ENCODE measurements at places on chromosomes 1 and 21. TPM values are rescaled to one million over a fixed set of nuclear protein-coding genes. Genes with fewer than 3 reads are reported as not detected.

DNA sequence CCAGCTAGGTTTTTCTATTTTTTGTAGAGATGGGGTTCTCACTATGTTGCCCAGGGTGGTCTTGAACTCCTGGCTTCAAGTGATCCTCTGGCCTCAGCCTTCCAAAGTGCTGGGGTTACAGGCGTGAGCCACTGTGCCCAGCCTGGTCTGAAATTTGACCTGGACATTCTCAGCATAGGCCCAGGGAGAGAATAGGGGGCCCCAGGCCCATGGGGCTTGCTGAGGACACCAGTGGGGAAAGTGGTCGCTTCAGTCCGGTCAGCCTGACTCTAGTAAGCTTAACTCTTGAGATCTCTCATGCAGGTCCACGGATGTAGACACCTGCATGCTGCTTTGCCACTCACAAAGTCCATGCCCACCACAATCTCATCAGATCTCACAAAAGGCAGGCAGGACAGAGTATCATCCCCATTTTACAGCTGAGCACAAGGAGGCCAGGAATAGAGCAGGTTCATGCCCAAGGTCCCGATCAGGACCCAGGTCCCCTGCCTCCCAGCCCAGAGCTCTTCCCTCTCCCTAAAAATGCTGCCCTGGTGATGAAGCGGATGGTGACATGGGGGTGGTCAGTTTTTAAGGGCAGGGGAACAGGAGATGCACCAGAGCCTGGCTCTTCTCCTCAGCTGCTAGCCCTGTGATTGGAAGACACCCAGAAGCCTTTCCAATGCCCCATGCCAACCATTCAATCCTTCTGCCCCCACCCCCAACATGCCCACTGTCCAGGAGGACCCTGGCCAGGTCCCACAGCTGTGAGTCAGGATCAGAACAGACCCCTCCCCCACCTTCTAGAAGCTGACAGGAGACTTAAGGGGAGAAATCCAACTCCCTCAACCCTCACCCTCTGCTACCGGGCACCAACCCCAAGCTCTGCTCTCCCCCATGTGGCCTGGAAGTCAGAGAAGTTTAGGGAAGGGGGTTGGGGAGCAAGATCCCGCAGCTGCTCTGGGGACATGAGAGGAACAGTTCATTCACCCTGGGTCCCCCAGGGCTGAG lies 1.8 kb downstream of the FHL3 start:
- H3K4me1 ChIP-seq, result peaks cover 85% of the 10 kb centered on the region
- peak overlapping the region; percentile 36 for H3K4me3 ChIP-seq
- no peak for DNase-seq

GRCh38 chr1:220955116-220955515 lies 75.9 kb downstream of the HLX start:
- DNase-seq, result no peak
- H3K36me3 ChIP-seq, result no peaks in the 10 kb centered on the region
- H3K27me3 ChIP-seq, result no peaks in the 10 kb centered on the region
- H3K4me3 ChIP-seq, result no peak overlapping the region
- H3K4me1 ChIP-seq, result no peaks in the 10 kb centered on the region

DNA sequence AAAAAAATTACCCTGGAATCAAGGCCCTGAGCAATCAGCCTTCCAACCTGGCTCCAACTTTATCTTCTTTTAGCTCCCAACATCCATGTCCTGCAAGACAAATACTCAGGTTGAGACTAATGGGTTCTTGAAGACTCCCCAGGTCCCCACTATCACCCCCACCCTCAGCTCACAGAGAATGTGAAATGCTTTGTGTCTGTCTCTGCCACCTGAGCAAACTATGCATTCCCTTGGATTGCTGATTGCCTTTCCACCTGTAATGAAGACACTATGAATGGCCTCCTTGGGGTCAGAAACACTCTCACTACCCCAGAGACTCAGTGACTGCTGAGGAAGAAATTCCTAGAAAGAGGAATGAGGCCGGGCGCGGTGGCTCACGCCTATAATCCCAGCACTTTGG lies 121.2 kb upstream of the GALNT2 start:
- no peaks in the 10 kb centered on the region for H3K27me3 ChIP-seq
- H3K27ac ChIP-seq, result no peak overlapping the region
- H3K4me3 ChIP-seq, result no peak overlapping the region
- H3K4me1 ChIP-seq, result no peaks in the 10 kb centered on the region
- H3K36me3 ChIP-seq, result no peaks in the 10 kb centered on the region

- no peak overlapping the region for H3K27ac ChIP-seq
- H3K27me3 ChIP-seq, result no peaks in the 10 kb centered on the region
- DNase-seq, result no peak
- H3K4me1 ChIP-seq, result peaks cover 11% of the 10 kb centered on the region
- H3K4me3 ChIP-seq, result no peak overlapping the region
- H3K36me3 ChIP-seq, result peaks cover 30% of the 10 kb centered on the region
These were observed 47.1 kb downstream of the MDM4 start for GRCh38 chr1:204563307-204563706.

DNA sequence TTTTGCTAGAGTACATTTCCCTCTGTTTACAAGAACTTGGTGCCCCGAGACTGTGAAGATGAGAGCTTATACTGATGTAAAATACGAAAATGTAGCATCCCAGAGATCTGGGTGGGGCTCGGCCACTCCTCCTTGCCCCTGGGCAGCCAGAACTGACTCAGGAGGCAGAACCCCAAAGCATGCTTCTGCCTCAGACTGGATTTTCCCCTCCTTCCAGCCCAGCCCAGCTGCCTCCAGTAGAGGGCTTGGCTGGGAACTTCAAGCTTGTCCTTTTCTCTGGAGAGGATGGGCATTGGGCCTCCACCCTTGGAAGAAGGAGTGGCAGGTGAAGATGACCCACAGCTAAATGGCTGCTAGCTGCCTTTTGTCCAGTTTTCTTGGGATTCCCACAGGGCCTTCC lies 24.3 kb upstream of the BTG2 start:
- H3K27ac ChIP-seq, result no peak overlapping the region
- H3K4me1 ChIP-seq, result peaks cover 37% of the 10 kb centered on the region
- H3K27me3 ChIP-seq, result no peaks in the 10 kb centered on the region
- no peak for DNase-seq

GRCh38 chr21:30233228-30234020 lies 17.5 kb upstream of the CLDN8 start:
- H3K4me1 ChIP-seq, result no peaks in the 10 kb centered on the region
- H3K36me3 ChIP-seq, result no peaks in the 10 kb centered on the region
- DNase-seq, result no peak
- H3K4me3 ChIP-seq, result no peak overlapping the region
- H3K27me3 ChIP-seq, result no peaks in the 10 kb centered on the region

- DNase-seq, result peak; percentile 93
- H3K36me3 ChIP-seq, result no peaks in the 10 kb centered on the region
- no peak overlapping the region for H3K4me3 ChIP-seq
- H3K27ac ChIP-seq, result peak overlapping the region; percentile 83
These were observed 8.0 kb upstream of the B4GALT3 start for GRCh38 chr1:161185282-161185682.

ST6GALNAC5 gene
- total RNA-seq, result not detected

RNU1-1 gene
- 3,038 TPM for total RNA-seq

DNA sequence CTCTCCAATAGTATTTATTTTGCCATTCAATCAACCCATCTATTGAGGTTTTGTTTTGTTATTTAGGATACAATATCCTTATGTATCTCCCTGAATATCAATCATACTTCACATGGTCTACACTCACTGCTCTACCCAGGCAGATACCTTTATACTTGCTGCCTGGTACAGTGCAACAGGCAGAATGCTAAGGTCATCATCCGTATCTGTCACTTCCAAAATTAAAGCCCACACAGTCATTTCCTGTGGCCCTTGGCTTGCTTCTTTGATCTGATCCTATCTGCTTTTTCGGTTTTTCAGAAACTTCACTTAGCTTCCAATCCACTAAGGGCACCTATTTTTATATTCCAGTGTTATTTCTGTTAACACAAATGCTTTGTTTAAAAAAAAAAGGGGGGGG lies 22.3 kb upstream of the ZZZ3 start:
- no peaks in the 10 kb centered on the region for H3K4me1 ChIP-seq
- H3K27ac ChIP-seq, result no peak overlapping the region
- no peak overlapping the region for H3K4me3 ChIP-seq

GBP1 gene
- total RNA-seq, result 34.8 TPM

GJB4 gene
- total RNA-seq, result not detected

DNA sequence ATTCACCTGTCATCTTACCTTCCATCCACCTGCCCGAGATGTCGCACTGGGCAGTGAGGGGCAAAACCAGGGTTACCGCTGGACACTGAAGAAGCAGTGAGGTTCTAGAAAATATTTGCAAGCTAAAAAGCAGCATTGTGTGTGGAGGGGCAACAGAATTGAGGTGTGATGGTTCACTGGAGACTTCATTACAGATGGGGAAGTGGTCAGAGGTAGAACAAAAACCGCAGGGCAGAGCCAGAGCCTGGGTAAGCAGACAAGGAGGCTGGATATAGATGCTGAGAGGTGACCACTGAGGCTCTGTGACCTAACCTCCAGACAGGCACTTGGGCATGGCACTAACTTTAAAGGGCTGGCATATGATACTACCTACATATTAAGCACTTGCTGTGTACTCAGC lies 363.9 kb upstream of the PROX1 start:
- no peak overlapping the region for H3K4me3 ChIP-seq
- no peak for DNase-seq
- H3K27ac ChIP-seq, result no peak overlapping the region
- H3K36me3 ChIP-seq, result no peaks in the 10 kb centered on the region
- no peaks in the 10 kb centered on the region for H3K27me3 ChIP-seq
- no peaks in the 10 kb centered on the region for H3K4me1 ChIP-seq

GRCh38 chr1:15255582-15256149 lies 8.6 kb downstream of the FHAD1 start:
- H3K27me3 ChIP-seq, result no peaks in the 10 kb centered on the region
- H3K36me3 ChIP-seq, result no peaks in the 10 kb centered on the region
- H3K4me1 ChIP-seq, result peaks cover 10% of the 10 kb centered on the region
- DNase-seq, result no peak
- no peak overlapping the region for H3K4me3 ChIP-seq
- H3K27ac ChIP-seq, result no peak overlapping the region

GRCh38 chr1:175003521-175003920 lies 3.8 kb downstream of the CACYBP start:
- no peak overlapping the region for H3K4me3 ChIP-seq
- no peak for DNase-seq
- peaks cover 35% of the 10 kb centered on the region for H3K36me3 ChIP-seq
- peaks cover 6% of the 10 kb centered on the region for H3K4me1 ChIP-seq
- no peak overlapping the region for H3K27ac ChIP-seq

MROH7 gene
- 0.16 TPM for total RNA-seq

ERG gene
- total RNA-seq, result not detected

DNA sequence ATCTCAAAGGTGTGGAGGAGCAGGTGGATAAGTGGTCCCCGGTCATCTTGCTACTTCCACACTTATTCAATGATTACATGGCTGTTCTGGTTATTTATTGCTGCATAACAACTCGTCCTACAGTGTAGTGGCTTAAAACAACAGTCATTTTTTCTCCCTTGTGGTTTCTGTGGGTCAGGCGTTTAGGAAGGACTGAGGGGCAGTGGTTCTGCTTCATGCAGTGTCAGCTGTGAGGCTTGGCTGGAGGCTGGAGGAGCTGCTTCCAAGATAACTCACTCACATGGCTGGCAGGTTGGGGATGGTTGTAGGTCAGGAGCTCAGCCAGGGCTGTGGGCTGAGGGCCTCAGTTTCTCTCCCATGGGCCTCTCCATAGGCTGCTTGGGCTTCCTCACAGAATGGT lies 5.9 kb upstream of the SLC6A17 start:
- no peak for DNase-seq
- H3K27ac ChIP-seq, result no peak overlapping the region
- no peaks in the 10 kb centered on the region for H3K27me3 ChIP-seq
- H3K36me3 ChIP-seq, result no peaks in the 10 kb centered on the region

DNA sequence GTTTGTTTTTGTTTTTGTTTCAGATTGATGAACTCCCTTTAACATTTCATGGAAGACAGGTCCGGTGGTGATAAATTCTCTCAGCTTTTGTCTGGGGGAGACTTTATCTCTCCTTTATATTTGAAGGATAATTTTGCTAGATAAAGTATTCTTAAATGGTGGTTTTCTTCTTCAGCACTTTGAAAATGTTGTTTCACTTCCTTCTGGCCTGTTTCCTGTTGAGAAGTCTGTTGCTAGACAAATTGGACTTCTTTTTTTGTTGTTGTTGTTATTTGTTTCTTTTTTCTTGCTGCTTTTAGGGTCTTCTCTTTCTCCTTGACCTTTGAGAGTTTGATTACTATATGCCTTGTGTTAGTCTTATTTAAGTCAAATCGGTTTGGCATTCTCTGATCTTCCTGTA lies 50.8 kb downstream of the CRP start:
- peaks cover 3% of the 10 kb centered on the region for H3K27me3 ChIP-seq
- no peak for DNase-seq
- H3K4me3 ChIP-seq, result no peak overlapping the region
- no peaks in the 10 kb centered on the region for H3K4me1 ChIP-seq
- H3K27ac ChIP-seq, result no peak overlapping the region
- H3K36me3 ChIP-seq, result no peaks in the 10 kb centered on the region

CNKSR1 gene
- total RNA-seq, result 1.9 TPM

DNA sequence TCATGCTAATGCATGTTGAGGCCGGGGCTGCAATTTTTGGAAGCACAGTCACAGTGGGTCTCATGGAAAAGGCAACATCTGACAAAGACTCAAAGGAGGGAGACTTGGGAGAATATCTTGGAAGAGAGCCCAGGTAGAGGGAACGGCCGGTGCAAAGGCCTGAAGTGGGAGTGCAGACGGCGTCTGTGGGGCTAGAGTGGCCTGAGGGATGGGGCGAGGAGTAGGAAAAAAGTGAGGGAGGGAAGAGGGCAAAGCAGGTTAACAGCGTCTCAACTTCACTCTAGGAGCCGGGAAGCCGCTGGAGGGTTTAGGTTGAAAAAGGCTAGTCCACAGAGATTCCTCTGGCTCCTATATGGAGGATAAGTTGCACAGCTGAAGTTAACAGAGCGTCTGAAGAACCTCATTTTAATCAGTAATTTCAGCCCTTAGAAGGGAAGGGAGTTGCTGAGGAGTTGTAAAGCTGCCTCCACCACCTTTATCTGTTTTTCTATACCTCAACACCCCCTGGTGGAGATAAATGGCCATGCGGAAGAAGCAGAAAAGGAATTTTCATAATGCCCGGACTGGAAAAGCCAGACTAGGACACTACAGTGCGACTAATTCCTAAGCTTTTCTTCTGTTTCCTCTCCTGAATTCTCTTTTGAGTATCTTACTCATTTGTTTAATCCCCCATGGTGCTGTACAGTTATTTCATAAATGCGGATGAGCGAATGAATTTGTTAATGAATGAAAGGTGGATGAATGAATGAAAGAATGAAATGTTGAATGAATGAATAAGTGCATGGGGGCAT lies 78.7 kb upstream of the ZNF281 start:
- no peaks in the 10 kb centered on the region for H3K4me1 ChIP-seq
- no peaks in the 10 kb centered on the region for H3K27me3 ChIP-seq
- no peaks in the 10 kb centered on the region for H3K36me3 ChIP-seq
- H3K27ac ChIP-seq, result no peak overlapping the region

- no peak overlapping the region for H3K4me3 ChIP-seq
- no peaks in the 10 kb centered on the region for H3K36me3 ChIP-seq
- no peak overlapping the region for H3K27ac ChIP-seq
- no peaks in the 10 kb centered on the region for H3K27me3 ChIP-seq
- H3K4me1 ChIP-seq, result peaks cover 19% of the 10 kb centered on the region
These were observed 23.1 kb downstream of the IER5 start for GRCh38 chr1:181111559-181111958.

HSPG2 gene
- total RNA-seq, result 0.90 TPM
